ENCODE measurements at places on chromosomes 16 and 17.

DNA sequence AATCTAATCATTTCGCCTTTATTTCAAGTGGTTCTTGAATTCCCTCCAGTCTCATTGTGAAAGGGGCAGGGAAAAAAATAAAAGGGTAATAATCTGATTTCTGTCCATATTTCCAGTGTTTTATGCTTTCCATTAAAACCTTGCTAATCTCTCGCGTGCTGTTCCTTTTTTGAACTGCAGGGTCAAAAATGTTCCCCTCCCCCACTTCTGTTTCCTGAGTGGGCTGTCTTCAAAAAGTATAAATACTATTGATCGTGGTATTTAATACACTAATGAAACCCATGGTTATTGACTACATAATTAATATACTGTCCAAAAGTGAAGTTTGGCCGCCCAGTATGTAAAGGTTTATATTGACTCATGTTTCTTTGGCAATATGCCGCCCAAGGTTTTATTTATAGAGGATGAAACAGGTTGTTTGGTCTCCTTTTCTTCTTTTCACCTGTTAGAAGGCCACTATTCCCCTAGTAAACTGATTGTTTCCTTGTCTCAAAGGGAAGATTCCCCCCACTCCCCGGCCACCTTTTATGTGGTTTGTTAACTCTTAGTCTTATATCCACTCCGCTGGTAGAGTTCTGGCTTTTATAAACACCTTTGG, 69.7 kb downstream of the RPA1 start:
- no peak for DNase-seq

DNA sequence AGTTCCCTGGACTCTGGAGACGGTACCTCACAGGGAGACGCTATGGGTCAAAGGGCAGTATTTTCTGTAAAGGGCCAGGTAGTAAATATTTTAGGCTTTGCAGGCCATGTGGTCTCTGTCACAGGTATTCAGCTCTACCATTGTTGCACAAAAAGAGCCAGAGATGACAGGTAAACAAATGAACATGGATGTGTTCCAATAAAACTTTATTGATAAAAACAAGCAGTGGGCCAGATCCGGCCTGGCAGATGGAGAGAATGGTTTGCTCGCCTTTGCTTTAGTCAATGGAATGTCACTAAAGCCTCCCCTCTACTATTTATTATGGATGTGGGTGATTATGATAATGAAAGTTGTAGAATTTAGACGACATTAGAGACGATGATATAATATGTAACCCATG, 8.9 kb upstream of the SLC5A11 start:
- DNase-seq, result no peak

- no peak for DNase-seq
Measured at GRCh38 chr17:37726248-37726647, 18.6 kb downstream of the HNF1B start.

DNA sequence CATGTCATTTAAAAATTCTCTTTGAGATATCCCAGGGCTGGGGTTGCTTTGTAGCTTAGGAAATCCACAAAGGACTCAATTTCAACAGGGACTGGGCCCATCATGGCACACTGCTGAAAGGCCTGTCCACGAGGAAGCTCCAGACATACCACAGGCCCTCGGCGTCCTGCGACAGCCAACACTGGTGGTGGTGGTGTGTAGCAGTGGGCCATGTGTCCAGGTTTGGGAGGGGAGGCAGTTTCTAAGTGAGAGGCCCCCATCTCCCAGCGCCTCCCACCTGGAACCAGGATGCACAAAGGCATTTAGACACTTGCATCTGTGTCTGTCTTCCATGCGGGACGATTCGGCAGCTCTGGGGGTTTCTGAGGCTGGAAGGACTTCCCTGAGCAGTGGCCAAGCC, 65.2 kb upstream of the ZNF423 start:
- DNase-seq, result no peak

- DNase-seq, result peak; percentile 64
Measured at GRCh38 chr16:68592466-68593337, 52.4 kb upstream of the CDH3 start.

GRCh38 chr17:42009170-42009569, 8.1 kb downstream of the DNAJC7 start:
- DNase-seq, result peak; percentile 55

DNA sequence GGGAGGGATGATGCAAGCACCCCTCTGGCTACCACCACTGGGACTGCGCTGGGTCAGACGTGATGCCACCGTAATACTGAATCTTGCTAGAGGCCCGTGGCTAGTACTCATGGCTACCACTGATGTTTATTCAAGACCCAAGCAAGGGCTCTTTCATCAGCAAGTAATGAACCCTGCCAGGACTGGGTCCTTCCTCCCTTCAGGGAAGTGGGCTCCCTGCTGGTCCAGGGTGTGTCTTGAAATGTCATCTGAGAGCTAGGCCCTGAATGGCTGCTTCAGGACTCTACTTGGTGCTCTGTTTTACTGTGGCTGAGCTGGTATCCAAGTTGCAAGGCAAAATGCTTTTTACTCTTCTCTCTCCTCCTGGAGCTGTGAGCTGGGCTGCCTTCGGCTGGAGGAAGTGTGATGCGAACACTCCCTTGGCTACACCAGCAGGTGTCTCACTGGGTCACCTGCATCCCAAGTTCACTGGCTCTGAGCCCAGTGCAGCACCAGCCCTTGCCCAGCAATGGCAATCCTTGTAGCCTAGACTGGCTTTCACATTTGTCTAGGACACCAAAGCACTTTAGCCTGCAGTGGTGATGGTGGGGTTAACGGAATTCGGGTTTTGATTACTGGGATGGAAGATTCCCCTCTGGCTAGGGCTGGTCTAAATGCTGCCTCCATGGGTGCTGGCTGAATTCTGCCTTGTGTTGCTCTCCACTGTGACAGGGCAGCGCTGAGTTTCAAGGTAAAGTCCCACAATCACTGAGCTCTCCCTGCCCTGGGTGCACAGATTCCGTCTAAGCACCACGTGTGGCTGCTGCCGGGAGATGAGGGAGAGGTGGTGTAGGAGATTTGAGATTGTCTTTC, 98.6 kb downstream of the USP22 start:
- DNase-seq, result peak; percentile 21

- DNase-seq, result no peak
Measured at GRCh38 chr17:72705905-72706395, 386.5 kb downstream of the SLC39A11 start.

DNA sequence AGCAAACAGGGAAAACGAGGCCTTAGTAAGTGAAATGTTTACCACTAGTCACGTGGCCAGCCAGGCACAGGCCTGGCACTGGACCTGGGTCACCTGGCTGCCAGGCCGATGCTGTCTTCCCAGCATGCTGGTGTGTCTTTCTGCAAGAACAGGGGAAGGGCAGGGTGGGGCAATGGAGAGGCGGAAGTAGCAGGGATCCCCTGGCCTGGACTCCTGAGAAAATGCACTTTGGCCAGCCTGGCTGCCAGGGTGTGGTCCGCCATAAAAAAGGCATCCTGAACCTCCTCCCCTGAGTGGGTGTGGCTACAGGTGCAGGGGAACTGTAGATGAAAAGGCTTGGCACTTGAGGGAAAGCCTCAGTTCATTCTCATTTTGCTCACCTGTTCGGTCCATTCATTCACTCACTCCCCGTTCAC, 1.0 kb upstream of the ANKRD40CL start:
- DNase-seq, result no peak

GRCh38 chr17:8720596-8720995, 24.0 kb downstream of the CCDC42 start:
- no peak for DNase-seq

DNA sequence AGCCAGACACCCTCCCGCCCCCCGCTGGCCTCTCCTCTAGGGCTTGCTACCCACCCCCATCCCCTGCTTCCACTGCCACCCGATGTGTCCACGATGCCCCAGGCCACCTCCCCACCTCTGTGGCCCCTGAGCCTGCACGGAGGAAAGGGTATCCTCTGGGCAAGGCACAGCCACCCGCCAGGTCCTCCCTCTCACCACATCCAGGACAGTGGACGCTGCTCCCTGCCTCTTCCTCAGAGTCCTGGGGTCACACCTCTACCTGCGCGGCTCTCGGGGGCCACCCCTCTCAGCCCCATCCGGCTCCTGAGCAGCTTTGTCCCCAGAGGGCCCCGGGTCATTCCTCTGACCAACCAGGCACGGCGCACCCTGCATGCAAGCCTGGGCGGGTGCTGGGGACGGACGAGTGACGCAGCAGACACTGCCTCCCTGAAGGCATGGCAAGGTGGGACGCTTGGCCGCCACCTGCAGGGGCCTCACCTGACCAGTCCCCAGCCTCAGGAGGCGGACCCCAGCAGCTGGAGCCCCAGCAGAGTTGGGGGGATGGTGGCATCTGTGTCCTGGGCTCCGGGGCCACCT, 24.8 kb downstream of the FLYWCH1 start:
- DNase-seq, result no peak

GRCh38 chr17:62778990-62779681, 29.0 kb downstream of the MARCHF10 start:
- DNase-seq, result peak; percentile 71

- no peak for DNase-seq
Measured at GRCh38 chr17:29968271-29968670, 26.8 kb downstream of the EFCAB5 start.

- DNase-seq, result peak; percentile 77
Measured at GRCh38 chr17:73286863-73287296, 24.9 kb downstream of the CDC42EP4 start.

- DNase-seq, result no peak
Measured at GRCh38 chr17:42389135-42389417, 834 bp upstream of the STAT3 start.

GRCh38 chr17:76054112-76054476, 18.2 kb downstream of the SRP68 start:
- DNase-seq, result no peak

- no peak for DNase-seq
Measured at GRCh38 chr17:17810084-17810894, 26.5 kb downstream of the SREBF1 start.

DNA sequence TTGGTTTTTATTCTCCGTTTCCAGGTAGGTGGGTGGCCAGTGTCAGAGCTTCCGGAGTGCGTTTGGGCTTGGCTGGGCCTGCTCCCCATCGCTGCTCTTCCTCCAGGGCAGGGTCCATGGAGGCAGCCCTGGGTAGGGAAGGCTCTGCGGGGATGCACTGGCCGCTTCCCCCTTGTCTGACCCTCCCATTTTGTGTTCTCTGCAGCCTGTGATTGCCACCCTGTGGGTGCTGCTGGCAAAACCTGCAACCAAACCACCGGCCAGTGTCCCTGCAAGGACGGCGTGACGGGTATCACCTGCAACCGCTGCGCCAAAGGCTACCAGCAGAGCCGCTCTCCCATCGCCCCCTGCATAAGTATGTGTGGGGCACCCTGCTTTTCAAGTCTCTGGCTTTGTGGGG, 158.3 kb downstream of the NTN1 start:
- DNase-seq, result no peak

GRCh38 chr17:7308625-7309433, 1.4 kb downstream of the EIF5A start:
- DNase-seq, result peak; percentile 72

DNA sequence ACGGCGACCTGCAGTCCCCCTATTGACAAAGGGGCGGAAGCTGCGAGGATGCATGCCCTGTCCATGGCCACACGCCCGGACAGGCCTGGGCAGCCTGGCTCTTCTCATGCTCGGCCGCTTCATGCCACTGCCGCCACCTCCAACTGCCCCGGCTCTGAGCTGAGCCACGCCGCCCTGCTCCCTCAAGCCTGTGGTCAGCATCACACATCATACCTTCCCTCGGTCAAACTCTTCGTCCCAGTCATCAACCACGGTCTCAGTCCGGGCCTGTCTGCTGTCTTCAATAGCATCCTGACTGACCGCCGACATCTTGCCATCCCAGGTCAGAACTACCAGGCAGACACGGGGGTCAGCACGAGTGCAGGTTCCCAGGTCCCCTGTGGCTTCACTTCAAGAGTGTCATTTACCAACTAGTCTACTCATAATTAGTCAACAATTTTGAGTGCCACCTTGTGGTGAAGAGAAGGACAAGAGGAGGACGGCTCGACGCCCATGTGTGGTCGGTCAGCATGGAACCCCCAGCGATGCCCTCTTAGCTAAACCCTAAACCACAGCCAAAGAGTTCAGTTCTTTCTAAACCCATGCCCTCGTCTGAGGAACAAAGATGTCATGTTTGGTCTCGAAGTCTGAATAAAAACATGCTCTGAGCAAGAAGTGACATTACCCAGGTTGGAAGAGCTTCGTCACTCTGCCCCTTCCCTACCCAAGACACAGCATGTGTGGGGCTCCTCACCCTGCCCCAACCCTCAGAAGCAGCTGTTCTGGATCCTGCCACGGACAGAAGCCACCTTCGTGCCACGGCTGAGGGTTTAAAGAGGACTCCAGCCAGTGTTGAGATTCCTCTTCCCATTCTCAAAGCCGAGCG, 16.9 kb upstream of the CYTH1 start:
- DNase-seq, result peak; percentile 82

- no peak for DNase-seq
Measured at GRCh38 chr16:86529160-86529559, 18.8 kb downstream of the FOXF1 start.

GRCh38 chr17:75806822-75807500, 22.4 kb downstream of the UNK start:
- DNase-seq, result no peak

GRCh38 chr16:5438591-5438990, 341.0 kb upstream of the EEF2KMT start:
- no peak for DNase-seq

GRCh38 chr16:608019-608418, 18.2 kb downstream of the RAB40C start:
- DNase-seq, result no peak

- no peak for DNase-seq
Measured at GRCh38 chr16:23955088-23955487, 119.3 kb downstream of the PRKCB start.

DNA sequence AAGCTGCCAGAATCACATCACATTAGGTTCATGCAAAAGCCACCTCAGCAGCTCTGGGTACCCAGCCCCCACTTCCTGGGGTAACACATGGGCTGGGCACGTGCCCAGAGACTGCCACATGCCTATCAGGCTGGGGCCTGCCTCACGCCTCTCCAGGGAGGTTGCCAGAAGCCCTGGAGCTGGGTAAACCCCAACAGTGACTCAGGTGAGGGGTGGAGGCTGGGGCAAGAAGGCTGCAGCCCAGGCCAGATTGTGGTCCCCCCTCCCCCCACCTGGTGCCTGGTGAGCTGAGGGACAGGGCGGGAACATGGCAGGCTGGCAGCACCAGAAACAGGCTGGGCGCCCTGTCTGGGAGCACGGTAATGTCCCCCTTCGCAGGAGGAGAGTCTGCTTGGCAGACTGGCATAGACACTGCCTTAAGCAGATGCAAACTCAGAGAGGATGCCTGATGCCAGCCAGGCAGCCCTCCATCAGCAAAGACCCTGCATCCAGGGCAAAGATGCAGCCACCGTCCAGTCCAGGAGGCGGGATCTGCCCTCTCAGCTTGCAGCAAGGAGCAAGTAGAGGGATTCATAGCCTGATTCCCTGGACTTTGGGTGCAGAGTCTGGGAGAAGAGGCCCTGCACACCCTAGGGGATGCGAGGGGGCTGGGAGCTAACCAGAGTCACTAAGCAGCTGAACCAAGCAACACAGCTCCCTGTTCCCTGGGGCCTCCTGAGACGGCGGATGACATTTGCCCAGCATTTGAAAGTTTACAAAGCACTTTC, 28.8 kb downstream of the NGFR start:
- no peak for DNase-seq

- DNase-seq, result peak; percentile 83
Measured at GRCh38 chr17:1577182-1577581, 14.6 kb upstream of the PITPNA start.
